ENCODE measurements at places on chromosomes 16 and 17.

- DNase-seq: peak; percentile 83
Measured at GRCh38 chr17:8225813-8226535, 15.6 kb upstream of the AURKB start.

DNA sequence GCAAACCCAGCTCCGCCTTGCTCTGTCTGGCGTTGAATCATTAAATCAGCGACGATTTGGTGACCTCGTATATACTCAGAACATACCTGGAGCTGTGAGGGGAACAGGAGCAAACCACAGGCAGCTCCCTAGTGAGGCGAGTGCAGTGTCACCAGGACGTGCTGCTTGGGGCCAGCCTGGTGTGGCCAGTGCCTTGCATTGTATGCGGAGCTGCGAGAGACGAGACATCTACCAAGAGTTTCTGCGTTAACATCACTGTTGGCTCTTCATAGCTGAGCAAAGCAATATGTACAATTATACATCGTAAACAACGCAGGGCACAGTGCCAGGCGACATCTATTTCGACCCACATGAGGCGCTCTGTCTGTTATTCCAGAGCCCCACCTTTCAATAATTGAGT, 27.9 kb downstream of the MINK1 start:
- DNase-seq: no peak

DNA sequence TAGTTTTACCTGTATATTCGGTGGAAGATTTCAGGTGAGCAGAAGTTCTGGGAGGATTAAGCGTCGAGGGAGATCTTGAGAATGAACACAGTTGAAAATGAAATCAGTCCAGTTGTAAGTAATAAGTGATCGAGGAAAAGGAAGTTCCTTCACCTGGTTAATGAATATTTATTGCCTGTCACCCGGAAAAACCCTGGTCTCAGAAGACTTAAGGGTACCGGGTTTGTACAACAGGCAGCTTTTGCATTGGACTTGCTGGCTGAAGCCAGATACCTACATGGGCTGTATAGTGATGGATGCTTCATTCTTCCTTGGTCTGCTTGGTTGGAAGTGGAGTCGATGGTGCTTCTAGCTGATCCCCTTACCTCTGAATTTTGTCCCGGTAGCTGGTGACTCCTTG, 72.7 kb downstream of the PRKCA start:
- no peak for DNase-seq

DNA sequence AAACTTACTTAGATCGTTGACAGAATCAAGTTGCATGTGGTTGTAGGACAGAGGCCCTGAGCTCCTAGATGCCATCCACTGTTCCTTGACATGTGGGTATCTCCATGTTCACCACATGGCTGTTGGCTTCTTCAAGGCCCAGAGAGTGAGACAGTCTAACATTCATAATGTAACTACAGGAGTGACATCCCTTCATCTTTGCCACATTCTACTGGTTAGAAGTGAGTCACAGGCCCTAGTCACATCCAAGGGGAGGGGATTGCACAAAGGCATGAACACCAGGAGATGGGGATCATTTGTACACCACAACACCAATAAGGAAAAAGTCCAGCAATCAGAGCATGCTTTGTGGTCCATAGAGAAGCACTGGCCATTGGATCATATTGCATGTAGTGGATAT, 56.6 kb downstream of the WSCD1 start:
- no peak for DNase-seq

DNA sequence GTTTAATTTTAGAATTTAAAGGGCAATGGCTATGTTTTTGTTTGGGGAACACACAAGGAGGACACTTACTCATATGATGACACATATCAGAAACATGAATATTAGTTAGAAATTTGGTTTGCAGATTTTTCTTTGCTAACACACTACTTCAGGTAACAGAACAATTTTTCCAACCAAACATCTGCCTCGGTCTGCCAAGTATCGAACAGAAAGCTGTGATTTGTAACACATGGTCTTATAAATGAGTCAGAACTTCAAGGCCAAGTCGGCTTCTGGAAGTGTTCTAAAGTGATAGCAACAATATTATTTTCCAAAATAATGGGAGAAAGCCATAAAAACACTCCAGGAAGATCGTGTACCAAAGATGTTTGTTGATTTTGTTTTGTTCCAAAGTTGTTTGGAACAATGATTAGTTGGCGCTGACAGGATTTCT, 75.9 kb upstream of the PMFBP1 start:
- no peak for DNase-seq

DNA sequence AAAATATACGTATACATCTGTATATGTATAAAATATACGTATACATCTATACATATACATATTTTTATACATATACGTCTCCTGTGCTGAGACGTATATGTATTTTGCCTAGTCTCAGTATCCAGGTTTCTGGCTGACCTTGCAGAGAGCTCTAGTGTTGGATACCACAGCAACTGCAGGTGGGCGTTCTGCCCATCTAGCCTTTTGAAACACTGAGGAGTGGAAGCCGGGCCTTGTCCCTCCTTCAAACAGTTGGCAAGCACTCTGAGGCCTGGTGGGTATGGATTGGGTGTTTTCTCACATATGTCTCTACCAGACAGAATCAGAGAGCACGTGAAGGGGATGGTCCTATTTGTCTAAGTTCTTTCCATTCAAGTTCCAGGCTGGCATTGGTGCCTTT, 39.4 kb upstream of the MRC2 start:
- no peak for DNase-seq
